ENCODE measurements at places on chromosomes 4 and X.

DNA sequence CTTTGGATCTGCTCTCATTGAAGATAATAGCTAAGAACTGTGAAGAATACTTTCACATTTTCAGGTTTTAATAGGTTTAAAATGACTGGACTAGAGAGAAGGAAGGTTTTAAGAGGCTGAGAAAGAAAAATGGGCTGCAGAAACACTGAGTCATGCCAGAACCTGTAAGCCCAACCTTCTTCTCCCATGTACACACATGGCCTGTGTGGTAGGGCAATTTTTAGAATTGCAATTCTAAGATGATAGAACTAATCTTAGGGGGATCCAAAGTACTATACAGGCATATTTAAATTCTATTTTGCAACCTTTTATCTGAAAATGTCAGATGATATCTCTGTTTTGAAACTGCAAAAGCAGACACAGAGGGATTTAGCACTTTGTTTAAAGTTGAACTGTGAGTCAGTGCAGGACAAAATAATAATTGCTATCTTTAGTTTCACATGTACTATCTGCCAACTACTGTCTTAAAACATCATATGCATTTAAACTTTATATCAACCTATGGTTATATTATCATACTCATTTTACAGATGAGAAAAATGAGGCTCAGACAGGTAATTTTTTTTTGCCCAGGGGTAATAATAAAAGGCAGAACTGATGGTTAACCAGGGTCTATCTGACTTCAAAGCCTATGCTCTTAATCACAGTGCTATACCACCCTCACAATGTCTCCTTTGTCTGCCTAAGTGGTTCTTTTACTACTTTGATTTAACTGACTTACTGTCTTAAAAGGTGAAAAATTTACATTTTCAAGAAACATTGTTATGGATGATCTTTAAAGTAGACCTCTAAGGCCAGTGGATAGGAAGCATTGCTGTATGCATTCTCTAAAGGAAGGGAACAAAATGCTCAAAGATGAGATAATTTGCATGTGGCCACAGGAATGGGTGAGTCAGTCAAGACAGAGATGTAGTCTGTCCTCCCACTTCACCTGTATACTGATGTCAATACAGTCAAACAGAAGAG is 4.3 kb downstream of the TMPRSS11E start:
- DNase-seq = no peak

DNA sequence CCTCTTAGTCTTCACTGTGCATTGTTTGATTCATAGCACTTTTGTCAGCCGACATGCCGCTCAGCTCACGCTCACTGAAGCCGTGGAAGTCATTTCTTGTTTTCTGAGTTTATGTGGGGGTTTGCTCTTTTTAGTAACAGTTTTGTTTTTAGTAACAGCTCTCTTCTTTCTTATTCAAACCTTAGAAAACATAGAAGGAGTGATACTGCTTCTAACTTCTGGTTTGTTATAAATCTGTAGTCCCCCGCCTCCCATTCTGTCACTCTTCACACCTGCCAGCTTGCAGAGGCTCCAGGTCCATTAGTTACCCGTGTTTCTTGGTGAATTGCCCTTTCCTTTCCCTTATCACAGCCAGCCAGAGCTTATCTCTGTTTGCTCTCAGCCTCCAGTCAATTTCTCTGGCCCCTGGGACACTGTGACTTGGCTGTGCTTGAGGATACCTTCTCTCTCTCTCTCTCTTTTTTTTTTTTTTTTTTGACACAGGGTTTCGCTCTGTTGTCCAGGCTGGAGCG is 50.5 kb downstream of the GRK4 start:
- no peak for DNase-seq

GRCh38 chr4:114922592-114922933 is 190.9 kb downstream of the NDST4 start:
- DNase-seq = no peak

DNA sequence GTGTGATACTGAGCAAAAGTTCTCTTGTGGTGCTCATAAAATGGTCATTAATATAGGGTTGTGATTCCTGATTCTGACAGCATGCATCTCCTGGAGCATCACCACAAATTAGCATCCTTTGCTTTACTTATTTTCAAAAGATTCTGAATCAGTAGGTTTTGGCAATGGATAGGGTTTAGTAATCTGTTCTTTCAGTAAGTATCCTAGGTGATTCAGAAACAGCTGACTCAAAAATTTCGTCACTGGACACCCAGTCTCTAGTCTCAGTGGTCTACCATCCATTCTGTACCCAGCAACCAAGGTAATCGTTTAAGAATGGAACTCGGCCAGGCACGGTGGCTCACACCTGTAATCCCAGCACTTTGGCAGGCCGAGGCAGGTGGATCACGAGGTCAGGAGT is 4.1 kb downstream of the CBLL2 start:
- DNase-seq = no peak

DNA sequence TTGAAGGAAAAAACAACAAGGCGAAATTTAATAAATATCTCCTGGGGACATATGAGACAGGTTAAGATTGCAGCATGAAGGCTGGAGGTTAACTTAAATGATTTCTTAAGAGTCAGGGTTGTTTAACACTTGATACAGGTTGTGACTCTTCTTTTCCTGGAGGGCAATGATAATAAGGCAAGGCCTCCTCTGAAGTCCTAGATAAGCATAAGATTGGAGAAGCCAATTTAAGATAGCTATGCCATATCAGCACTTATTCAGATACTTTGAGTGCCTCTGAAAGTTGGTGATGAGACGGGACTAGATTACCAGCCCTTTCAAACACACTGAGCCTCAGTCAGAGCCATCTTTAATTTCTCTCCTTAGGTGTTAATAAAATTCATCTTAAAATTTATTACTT is 350.8 kb downstream of the FBXO8 start:
- DNase-seq = no peak

DNA sequence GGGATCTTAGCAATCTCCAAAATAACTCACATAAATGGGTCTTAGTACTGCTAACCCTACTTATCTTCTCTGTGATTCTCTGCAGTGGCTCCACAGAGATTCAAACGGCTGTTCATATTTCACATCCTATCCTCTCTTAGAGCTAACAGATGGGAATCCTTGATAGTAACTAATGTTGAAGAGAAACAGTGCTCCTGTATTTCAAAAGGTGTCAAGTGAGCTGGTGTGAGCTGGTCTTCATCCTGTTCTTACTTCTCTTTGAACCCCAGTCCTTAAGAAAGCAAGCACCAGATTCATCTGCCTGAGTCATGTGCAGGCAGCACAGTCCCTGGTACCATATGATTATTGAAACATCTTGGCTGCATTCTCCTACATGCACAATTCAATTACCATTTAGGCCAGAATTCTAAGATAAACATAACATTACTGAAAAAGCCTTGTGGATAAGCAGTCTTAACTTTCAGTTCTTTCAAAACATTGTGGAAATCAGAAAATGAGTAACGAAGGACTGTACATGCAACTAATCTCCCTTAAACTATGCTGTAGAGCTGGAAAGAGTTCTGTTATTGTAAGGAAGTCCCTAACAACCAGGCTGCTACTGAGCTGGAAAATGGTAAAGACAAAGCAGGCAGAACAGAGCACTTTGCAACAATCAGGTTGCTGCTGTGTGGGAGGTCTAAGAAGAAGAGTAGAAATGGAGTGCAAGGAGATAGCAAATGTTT is 153.1 kb downstream of the NPNT start:
- no peak for DNase-seq

DNA sequence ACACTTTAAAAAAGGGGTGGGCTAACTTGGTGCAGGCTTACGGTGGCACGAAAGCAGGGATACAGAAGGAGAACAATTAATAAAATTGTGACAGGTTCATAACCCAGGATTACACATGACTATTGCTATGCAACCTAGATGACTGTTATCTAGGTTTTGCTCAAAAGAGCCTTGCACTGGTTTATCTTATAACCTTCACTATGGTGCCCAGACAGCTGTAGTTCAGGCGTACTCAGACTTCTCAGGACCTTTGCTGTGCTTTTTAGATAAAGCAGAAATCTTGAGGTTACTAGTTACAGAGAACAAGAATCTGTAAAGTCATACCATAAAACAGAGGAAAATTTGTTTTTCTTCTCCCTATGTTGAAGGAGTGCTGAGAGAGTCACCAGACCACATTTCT is 44.4 kb downstream of the UGT2A3 start:
- DNase-seq = no peak

- no peak for DNase-seq
Observed at GRCh38 chr4:151718984-151719955, 41.5 kb downstream of the GATB start.

GRCh38 chr4:5685296-5685695 is 23.1 kb downstream of the EVC2 start:
- no peak for DNase-seq

DNA sequence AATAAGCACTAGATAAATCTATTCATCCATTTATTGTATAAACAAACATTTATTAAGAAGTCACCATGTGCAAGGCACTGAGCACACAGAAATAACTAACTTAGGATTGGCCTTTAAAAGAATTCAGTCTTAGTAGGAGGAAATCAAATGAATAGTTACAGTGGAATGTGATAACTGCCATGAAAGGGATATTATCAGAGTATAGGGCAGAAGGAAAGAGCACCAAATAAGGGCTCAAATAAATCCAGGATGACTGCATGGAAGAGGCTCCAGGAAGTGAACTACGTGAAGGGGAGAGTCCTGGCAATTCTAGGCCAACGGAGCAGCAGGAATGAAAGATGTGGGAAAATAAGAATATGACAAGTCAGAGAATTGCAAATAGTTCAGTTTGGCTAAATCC is 406.0 kb downstream of the INPP4B start:
- no peak for DNase-seq
